ENCODE measurements at places on chromosomes 3 and 15. TPM values are rescaled to one million over a fixed set of nuclear protein-coding genes. Genes with fewer than 3 reads are reported as not detected.

Gene CYP8B1
- polyA plus RNA-seq = 0.07 TPM

Gene SSUH2
- 3.0 TPM for polyA plus RNA-seq

Gene OXTR
- 8.6 TPM for polyA plus RNA-seq

Gene MESP2
- polyA plus RNA-seq = 0.89 TPM

Gene MAGI1
- 15.4 TPM for polyA plus RNA-seq

Gene LNP1
- polyA plus RNA-seq = 6.4 TPM

Gene CDHR4
- polyA plus RNA-seq = not detected

Gene OR4F6
- not detected for polyA plus RNA-seq

Gene MCTP2
- polyA plus RNA-seq = 0.33 TPM

Gene BCHE
- 75.5 TPM for polyA plus RNA-seq

Gene PLA2G4D
- polyA plus RNA-seq = 0.15 TPM

Gene TMEM108
- 12.8 TPM for polyA plus RNA-seq

Gene ARL6IP5
- polyA plus RNA-seq = 93.0 TPM

Gene HRG
- polyA plus RNA-seq = not detected

Gene HHLA2
- polyA plus RNA-seq = not detected

Gene EPHA6
- 0.13 TPM for polyA plus RNA-seq

Gene TF
- 3.4 TPM for polyA plus RNA-seq

Gene RARB
- 14.5 TPM for polyA plus RNA-seq

Measured in muscle of leg (tissue), 16 donors.